ENCODE measurements at places on chromosomes 6 and 20.
A peak's percentile ranks its signal among the peaks of the same experiment; 100 is the strongest.

DNA sequence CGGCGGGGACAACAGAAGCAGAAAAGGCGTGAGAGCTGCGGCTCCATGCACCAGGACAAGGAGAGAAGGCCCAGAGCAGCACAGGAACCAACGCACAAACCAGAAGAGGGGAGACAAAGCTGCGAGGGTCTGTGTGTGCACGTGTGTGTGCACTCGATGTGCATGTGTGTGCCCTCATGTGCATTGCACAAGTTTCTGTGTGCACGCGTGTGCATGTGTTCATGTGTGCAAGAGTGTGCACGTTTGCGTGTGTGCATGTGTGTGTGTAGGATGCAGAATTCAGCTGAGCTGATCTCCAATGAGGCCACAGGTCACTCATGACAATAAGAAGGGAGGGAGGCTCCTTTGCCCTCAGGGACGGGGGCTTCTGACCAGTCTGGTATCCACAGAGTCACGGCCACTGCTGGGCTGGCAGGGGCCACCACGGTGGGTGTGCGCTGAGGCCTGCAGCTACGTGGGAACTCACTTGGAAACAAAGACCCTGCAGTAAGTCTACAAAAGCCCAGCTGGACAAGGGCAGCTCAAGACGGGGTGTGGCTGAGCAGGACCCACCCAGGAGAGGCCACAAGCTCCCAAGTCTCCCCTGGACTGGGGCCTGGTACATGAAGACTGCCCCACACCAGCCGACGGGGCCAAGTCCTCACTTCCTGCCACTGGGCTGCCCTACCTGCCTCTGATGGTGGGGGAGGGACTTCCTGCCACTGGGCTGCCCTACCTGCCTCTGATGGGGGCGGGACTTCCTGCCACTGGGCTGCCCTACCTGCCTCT lies 48.1 kb upstream of the CHRNA4 start:
- DNase-seq = no peak

GRCh38 chr6:57190140-57190539 lies 18.0 kb downstream of the BAG2 start:
- DNase-seq = no peak

GRCh38 chr6:43203029-43203717 lies 21.2 kb downstream of the CUL9 start:
- DNase-seq = no peak

- no peak for DNase-seq
Observed at GRCh38 chr6:10692965-10693538, 1.4 kb downstream of the C6orf52 start.

GRCh38 chr20:24736131-24736843 lies 212.8 kb upstream of the CST7 start:
- DNase-seq = no peak

GRCh38 chr6:155646443-155646842 lies 190.8 kb upstream of the NOX3 start:
- DNase-seq = no peak

DNA sequence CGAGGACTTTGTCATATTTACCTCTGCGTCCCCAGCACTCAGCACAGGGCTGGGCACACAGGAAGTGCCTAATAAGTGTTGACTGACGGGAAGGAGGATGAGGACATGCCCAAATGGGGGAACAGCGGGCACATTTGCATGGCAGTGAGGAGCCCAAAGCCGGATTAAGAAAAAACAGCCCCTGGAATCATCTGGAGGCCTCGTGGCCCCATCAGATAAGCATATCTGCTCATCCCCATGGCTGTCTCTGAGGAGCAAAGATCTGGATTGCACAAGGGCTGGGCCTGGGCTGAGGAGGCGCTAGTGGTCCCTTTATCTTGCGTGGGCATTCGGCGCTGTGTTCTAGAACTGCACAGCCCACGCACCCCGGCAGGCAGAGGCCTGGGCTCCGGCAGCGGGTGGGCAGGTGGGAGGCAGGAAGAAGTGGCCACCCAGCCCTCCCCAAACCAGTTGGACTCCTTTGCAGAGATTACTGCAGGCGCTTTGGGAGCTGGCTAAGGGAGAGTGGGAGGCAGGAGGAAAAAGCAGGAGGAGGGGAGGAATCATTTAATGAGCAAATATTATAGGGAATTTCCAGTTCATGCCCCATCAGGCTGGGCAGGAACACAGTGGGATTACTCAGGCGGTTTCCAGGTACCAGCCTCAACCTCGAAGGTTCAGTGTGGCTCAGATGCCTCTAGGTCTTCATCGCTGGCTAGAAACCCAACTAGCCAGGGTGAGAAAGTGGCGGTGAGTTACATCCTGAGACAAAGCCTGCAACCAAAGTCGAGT lies 108.1 kb downstream of the CEBPB start:
- no peak for DNase-seq

DNA sequence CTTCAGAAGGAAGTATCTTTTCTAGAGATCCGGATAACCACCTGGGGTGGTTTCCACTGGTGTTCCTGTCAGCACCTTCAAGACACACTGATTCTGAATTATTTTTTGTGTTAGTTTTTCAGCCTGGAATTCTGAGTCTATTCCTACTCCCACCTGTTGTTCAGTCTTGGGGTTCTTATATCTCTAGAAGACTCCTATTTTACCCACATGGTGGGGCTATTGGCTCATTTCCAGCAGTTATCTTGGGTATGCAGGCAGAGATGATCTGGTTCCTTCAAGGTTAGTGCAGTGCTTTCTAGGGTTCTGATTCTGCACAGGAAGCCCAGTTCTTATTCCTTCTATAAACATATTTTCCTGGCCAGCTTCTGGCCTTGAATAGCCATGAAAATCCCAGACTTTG lies 175.6 kb upstream of the PDE7B start:
- DNase-seq = peak; percentile 29

DNA sequence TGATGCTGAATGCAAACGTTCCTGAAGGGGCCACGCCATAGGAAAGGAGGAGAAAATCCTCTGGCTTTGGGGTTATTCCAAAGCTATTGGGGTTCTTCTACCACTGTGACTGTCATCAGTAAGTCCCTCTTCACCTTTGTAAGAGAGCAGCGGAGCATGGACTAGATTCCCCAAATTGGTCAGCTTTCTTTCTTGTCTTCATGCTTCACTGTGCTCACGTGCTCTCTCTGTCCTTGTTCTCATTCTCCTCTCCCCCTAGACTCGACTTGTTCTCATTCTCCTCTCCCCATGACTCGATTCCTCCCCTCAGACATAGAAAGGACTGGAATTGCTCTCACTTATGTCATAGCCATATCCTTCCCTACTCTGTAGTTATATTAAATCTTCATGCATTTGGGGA lies 54.8 kb upstream of the ADGRG6 start:
- no peak for DNase-seq

DNA sequence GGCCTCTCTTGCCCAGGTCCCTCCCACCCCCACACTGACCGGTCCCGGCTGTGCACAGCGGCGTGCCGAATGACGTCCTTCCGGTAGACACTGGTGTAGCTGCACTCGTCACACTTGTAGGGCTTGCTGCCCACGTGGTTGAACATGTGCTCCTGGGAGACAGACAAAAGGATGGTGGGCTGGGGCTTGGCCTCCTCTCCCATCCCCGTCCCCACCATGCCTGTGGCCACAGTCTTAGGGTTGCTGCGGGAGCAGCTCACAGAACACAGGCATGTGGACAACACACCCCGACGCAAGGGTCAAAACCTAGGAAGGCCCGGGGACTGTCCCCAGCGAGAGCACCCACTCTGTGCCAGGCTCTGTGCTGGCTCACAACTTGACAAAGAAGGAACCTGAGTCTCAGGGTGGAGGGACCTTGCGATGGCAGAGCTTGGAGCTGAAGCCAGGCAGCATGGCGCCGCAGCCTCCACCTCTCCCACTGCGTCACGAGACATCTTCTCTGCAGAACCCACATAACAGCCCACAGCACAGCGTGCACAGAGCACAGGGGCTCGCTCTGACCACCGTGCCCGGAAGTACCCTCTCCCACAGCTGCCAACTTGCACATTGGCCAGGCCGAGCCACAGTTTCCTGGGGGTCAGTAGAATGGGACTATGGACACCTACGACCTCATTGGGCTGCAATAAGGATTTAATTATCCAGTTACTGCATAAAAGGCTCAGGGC lies 9.8 kb downstream of the ZNF335 start:
- no peak for DNase-seq

DNA sequence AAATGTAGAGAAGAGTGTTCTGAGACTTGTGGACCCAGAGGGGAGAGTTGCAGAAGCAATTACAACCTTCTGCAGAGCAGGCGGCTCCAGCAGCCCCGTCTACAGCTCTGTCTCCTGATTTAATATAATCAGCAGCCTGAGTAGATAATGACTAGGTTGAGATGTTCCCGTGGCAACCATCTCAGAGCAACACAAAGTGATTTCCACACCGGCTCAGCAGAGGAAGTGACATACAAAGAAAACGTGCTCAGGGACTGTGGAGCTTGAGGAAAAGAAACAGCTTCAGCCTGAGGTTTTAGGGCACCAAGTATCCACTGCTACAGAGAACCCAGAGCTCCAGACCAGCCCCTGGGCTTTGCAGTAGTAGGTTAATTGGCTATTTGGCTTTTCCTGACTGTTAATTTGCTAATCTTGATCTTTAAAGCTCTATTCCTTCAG lies 136.4 kb downstream of the MTFR2 start:
- DNase-seq = no peak

GRCh38 chr6:163915131-163915530 lies 500.6 kb downstream of the QKI start:
- DNase-seq = no peak

- peak; percentile 52 for DNase-seq
Observed at GRCh38 chr20:38748861-38749149, 545 bp downstream of the ACTR5 start.

Data from stimulated activated CD4-positive, alpha-beta T cell treated with anti-CD3 and anti-CD28 coated beads, Interleukin-4, amount 100 ng/mL, for 48 hours (primary cell).